Stimulated activated CD8-positive, alpha-beta memory T cell treated with anti-CD3 and anti-CD28 coated beads, Interleukin-7, amount 100 ng/mL, for 1 hour (primary cell): ENCODE measurements at places on chromosomes 5 and 9.

DNA sequence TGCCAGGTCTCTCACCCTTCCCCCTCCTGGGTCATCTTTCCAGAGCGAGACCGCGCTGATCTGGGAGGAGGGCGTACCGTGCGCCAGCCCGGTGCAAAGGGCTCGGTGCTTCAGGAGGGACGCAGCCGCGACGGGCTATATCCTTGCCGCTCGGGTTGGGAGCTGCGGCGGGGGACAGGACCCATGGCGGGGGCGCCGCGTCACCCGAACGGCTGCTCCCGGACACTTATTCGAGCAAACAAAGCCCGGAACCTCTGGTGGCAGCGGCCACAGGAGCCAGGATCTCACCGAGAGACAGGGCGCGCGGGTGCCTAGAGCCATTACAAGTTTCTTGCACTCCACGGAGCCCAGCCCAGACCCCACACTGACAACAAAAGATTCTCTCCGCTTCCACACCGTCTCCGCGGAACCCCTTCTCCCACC lies 1.3 kb downstream of the SEMA6A start:
- DNase-seq, result no peak

DNA sequence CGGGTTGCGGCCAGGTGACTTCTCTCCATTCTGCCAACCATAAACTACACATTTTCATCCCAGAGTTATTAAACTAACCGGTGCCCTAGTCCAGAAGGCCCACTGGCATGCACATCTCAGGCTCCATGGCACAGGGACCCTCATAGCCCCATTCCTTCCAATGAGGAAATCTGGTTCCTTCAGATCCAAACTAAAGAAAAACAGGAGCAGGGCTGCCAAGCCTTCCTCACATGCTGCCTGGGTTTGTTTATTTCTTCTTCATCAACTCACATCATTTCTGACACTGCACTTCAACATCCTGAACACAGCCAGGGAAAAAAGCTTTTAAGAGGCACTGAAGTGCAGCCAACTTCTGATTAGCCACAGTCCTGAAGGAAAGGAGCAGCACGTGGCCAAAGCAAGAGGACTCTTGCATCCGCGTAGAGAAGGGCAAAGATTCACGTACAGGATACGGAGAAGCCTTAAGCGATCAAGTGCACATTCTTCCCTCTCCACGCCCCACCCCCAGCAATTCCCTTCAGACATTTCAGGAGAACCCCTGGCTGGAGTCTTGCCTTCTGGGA lies 22.5 kb downstream of the LHFPL2 start:
- no peak for DNase-seq

- no peak for DNase-seq
Measured at GRCh38 chr5:133508845-133509741, 103.2 kb downstream of the FSTL4 start.

GRCh38 chr5:122121479-122122465 lies 7.6 kb upstream of the ZNF474 start:
- no peak for DNase-seq

GRCh38 chr9:73269430-73270101 lies 117.9 kb downstream of the ANXA1 start:
- no peak for DNase-seq

- DNase-seq, result no peak
Measured at GRCh38 chr9:106889061-106889590, 26.2 kb downstream of the ZNF462 start.

DNA sequence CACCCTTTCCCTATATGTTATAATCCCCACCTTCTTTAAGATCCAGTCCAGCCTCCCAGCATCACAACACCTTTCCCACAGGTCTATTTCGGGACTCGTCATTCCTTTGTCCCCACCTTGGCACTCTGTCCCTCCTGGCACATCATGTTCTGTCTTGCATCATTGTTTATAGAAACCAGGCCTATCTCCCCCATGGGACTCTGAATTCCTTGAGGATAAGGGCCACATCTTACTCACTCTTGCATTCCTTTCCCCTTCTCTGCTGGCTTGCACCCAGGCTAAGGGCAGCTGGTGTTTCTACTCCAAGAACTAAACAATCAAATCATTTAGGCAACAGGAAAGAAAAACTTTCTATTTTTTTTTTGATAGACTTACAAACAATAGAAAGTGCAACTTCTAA lies 205.7 kb downstream of the AGTPBP1 start:
- no peak for DNase-seq

DNA sequence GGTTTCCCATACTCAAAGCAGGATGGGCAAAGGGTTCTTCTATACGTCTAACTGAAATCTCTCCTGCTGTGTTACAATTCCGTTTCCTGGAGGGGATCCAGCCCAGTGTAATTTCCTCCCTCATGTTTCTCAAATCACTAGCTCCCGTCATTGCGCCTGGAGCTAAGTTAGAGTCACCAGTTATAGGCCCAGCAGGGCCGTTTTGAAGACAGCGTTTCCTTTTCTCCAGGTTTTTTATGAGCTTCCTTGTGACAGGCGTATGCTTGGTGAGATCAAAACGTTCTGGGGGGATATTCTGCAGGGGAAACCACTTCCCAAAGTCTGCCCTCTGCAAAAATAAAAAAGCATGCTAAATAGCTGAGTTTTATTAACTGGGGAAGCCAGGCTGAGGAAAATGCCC lies 53.0 kb upstream of the WWC1 start:
- no peak for DNase-seq

DNA sequence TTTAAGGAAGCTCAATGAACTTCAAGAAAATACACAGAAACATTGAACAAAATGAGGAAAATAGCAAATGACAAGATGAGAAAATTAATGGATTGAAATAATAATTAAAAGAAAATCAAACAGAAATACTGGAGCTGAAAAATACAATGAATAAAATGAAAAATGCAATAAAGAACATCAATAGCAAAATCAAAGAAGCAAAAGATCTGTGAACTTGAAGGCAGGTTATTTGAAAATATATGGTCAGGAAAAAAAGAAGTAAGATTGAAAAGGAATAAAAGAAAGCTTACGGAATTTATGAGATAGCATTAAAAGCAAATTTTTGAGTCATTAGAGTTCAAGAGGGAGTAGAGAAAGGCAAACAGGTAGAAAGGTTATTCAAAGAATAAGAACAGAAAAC lies 42.4 kb downstream of the CERT1 start:
- no peak for DNase-seq

DNA sequence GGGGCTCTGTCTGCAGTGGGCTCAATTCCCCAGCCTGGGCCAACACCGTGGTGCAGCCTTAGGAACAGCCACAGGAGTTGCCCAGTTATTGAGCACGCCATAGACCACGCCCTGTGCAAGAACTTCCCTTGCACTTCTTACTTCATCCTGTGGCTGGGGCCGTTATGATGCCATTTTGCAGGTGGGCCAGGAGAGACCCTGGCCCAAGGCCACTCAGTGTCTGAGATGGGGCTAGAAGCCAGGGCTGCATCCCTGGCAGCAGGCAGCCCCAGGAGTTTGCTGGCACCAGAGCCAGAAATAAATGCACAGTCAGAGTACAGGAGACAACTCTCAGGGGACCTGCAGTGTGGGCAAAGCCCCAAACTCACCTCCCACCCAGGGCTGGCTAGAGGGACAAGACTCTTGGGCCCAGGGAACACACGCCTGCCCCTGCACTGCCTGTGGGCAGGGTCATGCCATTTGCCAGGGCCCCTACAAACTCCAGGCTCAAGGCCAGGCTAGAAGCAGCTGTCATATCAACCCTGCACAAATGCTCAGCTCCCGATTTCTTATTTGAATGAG lies 6.7 kb downstream of the CORO2A start:
- DNase-seq, result no peak

- DNase-seq, result no peak
Measured at GRCh38 chr9:128894764-128895163, 12.8 kb downstream of the LRRC8A start.

GRCh38 chr5:132812781-132813598 lies at the start of gene SOWAHA:
Gene SOWAHA (plus strand): TSS chr5:132813302. CDS start chr5:132813622, 320 bp downstream.
- no peak for DNase-seq

- DNase-seq, result no peak
Measured at GRCh38 chr5:142181096-142181495, 72.5 kb downstream of the NDFIP1 start.

- no peak for DNase-seq
Measured at GRCh38 chr5:151106043-151106442, 25.2 kb upstream of the TNIP1 start.

- no peak for DNase-seq
Measured at GRCh38 chr5:143760755-143761154, 51.2 kb upstream of the HMHB1 start.

GRCh38 chr9:129549684-129550083 lies 71.2 kb downstream of the C9orf50 start:
- DNase-seq, result no peak

- DNase-seq, result no peak
Measured at GRCh38 chr5:129118826-129119225, 24.3 kb downstream of the ISOC1 start.

- DNase-seq, result no peak
Measured at GRCh38 chr5:59275510-59276324, 617.8 kb downstream of the PDE4D start.

GRCh38 chr5:181204826-181205760 lies at the start of gene TRIM7:
Gene TRIM7 (minus strand): TSS chr5:181205196. CDS start chr5:181205110, 86 bp downstream.
- no peak for DNase-seq

- DNase-seq, result no peak
Measured at GRCh38 chr5:149636861-149637246, 55.6 kb downstream of the ARHGEF37 start.

GRCh38 chr5:97847920-97848631 lies 665.0 kb upstream of the RIOK2 start:
- DNase-seq, result no peak

DNA sequence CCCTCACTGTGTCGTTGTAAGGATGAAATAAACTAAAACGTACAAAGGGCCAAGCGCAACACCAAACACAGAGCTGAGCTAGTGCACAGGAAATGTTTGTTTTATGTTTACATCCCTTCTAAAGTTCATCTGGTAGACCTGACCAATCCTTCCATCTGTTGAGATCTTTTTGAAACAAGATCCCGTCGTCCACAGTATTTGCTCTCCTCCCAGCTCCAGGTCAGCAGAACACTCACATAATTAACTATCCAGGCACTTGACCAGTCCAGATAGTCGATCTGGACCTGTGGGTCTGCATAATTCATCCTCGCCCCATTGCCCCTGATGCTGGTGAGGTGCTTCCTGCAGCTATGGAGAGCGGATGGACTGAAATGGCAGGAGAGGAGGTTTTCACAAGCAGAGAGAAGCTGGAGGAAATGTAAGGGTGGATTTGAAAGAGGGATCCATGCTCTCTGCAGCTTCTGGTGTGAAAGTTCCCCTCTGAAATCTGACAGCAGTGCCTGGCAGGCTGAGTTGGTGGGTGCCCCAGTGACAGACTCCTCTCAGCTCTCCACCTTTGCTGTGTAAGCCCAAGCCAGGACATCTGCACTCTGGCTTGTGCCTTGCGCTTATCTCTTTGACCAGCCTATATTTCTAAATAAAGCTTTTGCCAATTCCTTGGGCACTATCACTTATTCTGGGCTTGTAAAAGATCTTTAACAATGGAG lies 102.4 kb downstream of the TTLL11 start:
- no peak for DNase-seq

DNA sequence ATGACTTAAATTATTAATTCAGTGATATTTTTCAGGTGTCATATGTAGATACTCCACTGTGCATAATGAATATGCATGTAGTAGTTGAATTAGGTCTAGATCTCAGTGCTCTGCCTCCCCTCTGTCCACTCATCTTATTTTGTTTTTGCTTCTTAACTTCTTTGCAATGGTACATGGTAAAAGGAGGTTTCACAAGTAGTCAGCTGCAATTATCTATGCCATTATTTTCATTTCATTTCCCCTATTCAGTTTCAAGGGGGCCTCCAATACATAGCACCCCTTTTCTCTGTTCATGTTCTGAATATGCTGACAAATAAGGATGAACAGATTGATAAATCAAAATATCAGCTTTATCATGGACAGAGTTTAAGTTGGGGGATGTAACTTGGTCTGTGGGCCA lies 511.6 kb upstream of the ZNF608 start:
- no peak for DNase-seq

GRCh38 chr5:150058480-150059126 lies 27.8 kb downstream of the CSF1R start:
- DNase-seq, result no peak

- no peak for DNase-seq
Measured at GRCh38 chr5:3143382-3143781, 391.9 kb upstream of the IRX2 start.

DNA sequence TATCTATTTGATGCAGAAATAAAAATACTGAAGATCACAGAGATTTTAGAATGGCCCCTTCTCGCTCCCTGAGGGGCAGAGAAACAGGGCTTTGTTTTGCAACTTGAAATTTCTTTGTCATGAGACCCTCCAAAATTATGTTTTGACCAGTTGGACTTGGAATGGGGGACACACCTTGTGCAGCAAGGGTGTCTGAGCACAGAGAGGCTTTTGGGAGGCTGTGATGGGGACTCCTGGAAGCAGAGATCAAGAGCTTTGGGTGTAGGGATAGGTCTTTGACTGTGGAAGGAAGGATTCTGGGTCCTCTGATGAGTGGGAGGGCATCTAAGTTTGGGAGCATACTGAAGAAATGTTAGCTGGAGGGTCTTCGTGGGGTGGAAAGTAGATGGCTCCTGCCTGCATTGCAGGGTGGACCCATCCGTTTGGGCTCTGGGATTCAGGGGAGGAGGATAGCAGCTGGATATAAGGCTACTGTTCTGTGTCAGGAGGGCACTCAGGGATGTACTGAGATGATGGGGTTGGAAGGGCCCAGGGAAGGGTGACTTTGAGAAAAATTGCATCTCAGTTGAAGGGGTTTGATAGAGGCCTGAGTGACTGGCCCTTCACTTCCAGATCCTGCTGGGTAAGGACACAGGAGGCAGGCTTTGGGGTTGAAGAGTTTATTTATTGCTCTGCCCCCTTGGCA lies 1.8 kb upstream of the MYORG start:
- DNase-seq, result no peak

- DNase-seq, result no peak
Measured at GRCh38 chr5:55481293-55481855, 53.4 kb downstream of the PLPP1 start.

DNA sequence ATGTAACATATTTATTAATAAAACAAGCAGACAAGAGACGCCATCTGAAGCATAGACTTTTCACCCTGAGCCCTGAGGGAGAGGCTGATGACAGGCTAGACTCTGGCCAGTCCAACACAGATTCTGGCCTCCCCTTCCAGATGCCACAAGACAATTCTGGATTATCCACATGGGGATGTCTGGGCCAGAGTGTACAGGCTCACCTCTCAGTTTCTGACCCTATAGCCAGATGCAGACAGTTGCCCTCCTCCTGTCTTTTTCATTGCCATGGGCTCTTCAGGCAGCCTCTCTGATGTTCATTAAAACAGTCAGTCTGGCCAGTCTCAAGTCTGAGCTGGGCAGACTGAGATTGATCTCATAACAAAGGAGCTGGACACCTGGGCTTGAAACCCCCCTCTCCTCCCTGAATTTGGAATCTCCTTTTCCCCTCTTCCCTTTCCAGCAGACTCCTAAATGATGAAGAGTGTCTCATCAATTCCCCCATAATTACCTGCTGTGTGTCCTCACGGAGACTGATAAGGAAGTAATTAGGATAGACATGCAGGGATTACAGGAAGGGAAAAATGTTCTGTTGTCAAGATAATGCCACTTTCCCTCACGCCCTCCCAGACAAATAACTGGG lies 89.6 kb downstream of the ASTN2 start:
- no peak for DNase-seq
